Activated T-helper 9 cell treated with anti-CD3 and anti-CD28 coated beads, Interleukin-2, amount 50 U/mL, for 16 hours (primary cell): ENCODE measurements at places on chromosomes 4 and X.

DNA sequence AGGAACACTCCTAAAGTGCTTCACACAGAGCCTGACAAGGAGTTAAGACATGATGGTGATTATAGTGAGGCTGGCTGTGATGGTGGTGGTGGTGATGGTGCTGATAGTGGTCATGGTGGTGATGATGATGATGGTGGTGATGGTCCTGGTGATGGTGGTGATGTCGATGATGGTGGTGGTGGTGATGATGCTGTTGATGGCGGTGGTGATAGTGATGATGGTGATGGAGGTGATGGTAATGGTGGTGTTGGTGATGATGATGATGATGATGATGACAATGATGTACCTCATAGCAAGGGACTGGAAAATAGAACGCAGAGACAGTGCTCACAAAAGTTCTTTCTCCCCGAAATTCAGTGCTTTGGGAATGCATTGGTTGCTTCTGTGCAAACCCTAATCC lies 34.3 kb upstream of the PSAPL1 start:
- no peak for DNase-seq

DNA sequence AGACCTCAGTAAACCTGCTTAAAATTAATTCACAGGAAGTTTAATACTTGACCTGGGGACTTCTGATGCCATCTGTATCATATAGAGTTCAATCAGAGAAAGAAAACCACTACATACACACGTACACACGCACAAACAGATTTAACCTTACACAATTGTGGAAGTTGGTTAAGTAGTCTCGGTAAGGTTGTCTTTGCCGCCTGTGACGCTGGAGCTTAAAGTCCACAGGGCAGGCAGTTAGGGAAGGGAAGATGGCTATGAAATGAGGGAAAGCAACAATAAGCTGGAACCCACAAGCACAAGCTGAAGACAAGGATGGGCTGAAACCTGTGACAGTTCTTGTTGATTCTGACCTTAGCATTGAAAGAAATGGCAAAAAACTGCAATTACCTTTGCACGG lies 41.7 kb upstream of the TSPAN7 start:
- no peak for DNase-seq

- no peak for DNase-seq
These were observed 109.7 kb downstream of the SORCS2 start for GRCh38 chr4:7301846-7302630.

GRCh38 chr4:42844422-42845070 lies 48.0 kb upstream of the GRXCR1 start:
- DNase-seq = no peak

DNA sequence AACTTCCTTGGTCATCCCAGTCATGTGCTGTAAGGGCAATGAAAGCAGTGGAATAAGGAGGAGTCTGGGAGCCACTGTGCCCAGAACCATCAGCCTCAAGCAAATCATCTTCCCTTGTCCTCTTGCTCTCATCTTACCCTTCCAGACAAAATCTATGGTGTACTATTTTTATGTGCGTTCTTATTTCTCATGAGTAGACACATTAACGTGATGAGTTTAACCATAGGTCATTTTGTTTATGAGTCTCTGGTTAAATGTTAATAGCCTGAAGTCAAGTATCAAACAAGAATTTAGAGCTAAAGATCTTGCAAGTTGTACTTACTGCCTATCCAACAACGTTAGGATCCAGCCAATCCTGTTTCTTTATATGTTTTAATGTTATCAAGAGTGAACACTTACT lies 495.3 kb downstream of the SPRY1 start:
- no peak for DNase-seq

DNA sequence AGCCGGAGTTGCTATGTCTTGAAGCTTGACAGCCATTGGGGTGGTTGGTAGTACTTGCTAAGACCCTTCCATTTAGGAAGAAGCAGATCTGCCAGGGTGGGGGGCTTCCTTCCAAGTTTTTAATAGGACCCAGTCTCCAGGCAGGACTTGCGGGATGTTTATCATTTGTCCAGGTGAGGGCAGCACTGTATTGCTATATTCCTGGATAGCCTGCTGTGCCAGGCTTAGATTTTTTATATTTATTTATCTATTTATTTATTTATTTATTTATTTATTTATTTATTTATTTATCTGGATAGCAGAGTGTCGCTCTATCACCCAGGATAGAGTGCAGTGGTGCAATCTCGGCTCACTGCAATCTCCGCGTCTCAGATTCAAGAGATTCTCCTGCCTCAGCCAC lies 87.4 kb upstream of the CT45A1 start:
- DNase-seq = no peak

GRCh38 chrX:38220415-38221390 lies at the start of gene SRPX:
TSS of gene SRPX (minus strand) at chrX:38220871. CDS start at chrX:38220792, 79 bp downstream.
- DNase-seq = no peak

DNA sequence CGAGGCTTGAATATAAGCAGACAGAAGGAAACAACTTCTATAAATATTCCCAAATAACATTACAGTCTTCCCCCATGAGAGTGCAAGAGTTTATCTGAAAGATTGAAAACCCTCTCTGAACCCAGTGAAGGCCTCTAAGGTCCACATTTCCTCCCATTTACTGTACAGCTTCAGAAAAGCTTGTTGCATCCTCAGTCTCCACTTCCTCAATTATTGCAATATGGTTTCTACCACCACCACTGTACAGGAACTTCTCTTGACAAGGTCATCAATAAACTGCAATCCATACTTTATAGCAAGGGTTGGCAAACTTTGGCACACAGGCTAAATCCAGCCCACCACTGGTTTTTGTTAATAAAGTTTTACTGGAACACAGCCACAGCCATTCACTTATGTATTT lies 239.0 kb downstream of the THOC2 start:
- no peak for DNase-seq

DNA sequence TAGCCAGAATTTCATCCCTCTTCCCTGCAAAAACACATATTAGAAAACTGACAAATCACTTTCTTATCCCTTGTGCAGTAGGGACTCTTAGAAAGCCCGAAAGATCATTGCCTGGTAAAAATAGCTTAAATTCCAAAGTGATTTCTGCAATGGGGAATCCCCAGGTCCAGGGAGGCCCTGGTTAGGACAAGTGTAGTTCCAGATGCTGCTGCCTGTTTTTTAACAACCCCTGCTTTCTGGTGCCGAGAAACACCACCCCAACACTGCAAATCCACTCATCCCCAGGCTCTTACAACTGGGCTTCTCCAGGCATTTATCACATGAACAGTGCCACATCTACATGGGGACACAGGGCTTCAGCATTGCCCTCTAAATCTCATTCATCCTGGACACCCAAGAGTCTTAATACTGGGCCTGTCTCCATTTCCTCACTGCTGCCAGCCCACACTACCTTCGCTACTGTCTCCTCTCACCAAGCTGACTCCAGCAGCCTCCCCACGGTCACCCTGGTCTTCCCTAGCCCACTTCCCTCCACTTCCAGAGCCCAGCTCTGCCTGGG lies 112.2 kb upstream of the PSAPL1 start:
- DNase-seq = no peak

DNA sequence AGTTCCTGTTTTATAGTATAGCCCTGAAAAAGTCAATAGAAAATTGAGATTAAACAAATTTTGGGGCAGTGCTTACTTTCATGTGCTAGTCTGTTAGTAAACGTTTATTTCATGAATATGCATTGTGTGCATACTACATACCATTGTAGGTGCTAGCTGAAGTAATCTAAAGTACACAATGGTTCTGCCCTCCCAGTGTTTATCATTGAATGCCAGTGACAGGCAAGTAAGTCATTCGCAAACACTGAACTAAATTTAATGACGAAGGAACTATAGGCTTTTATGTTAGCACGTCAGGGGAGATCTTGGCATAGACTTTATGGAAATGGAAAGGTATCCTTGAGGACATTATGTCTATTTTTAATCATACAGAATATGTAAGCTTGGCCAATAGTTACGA lies 426.9 kb upstream of the EPHA5 start:
- DNase-seq = no peak
